AG20443 (cell line): ENCODE measurements at places on chromosomes 2 and 18.

- peak; percentile 34 for DNase-seq
Measured at GRCh38 chr2:39737661-39738060, 41.4 kb downstream of the THUMPD2 start.

DNA sequence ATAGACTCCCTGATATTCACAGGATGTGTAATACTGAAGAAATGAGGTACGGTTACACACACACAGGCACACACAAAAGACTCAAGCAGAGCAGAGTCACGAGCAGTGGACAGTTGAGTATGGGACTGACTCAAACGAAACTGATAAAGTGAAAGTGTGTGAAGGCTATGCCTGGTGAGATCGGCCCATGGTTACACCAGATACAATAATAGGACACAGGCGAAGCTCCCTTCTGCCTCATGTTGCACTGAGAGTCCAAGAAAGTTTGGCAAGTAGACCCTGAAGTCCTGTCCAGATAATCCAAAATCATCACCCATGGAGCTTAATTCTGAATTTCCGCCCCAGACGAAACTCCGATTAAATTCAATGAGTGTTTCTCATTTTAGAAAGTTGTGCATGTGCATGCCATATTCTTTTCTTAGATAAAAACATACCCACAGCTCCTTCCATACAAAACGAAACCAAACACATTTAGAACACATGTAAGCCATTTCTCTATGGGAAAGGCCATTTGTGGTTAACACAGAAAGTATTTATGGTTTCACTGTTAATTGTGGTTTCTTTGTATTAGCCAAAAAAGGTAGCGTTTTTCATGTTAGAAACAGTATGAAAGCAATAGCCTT is 567.6 kb downstream of the PLCL1 start:
- DNase-seq, result peak; percentile 55

DNA sequence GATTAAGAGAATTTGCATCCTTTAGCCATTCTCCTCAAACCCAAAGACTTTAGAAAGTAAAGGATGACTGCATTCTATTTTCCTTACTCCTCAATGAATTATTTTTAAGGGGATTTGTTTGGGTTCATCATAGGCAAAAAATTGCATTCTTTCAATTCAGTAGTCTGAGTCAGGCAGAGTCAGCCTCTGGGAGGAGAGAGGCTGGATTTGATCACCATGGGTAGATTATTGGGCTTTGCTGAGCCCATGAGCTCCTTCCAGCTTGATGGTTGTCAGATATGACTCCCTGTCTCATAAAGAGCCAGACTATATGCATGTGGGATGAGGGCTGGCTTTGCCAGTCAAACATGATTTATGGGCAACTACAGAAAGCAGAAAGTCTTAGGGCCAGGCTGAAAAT is 101.2 kb downstream of the KCNS3 start:
- peak; percentile 73 for DNase-seq

DNA sequence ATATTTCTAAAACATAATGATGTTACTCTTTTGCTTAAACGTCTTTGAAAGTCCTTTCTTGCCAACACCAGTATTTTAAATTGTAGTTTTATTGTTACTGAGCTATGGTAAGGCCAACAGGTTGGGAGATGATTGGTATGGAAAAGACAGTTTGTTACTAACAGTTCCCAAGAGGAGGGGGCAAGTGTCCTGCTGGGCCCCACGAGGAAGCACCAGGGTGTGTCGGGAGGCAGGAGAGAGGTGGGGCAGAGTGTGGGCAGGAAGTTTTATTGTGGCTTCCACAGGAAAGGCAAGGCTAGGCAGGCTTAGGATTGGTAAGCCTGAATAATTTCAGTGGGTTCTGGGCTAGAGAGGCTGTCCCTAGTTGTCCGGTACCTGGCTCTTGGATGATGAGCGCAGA is 134.3 kb downstream of the SOCS6 start:
- DNase-seq, result no peak

- DNase-seq, result no peak
Measured at GRCh38 chr2:165889798-165890197, 63.8 kb downstream of the TTC21B start.

GRCh38 chr2:53848062-53848461 is 11.7 kb downstream of the GPR75 start:
- no peak for DNase-seq

- no peak for DNase-seq
Measured at GRCh38 chr18:56615738-56616520, 22.5 kb downstream of the TXNL1 start.

- DNase-seq, result no peak
Measured at GRCh38 chr2:223486751-223487150, 115.4 kb downstream of the SCG2 start.

DNA sequence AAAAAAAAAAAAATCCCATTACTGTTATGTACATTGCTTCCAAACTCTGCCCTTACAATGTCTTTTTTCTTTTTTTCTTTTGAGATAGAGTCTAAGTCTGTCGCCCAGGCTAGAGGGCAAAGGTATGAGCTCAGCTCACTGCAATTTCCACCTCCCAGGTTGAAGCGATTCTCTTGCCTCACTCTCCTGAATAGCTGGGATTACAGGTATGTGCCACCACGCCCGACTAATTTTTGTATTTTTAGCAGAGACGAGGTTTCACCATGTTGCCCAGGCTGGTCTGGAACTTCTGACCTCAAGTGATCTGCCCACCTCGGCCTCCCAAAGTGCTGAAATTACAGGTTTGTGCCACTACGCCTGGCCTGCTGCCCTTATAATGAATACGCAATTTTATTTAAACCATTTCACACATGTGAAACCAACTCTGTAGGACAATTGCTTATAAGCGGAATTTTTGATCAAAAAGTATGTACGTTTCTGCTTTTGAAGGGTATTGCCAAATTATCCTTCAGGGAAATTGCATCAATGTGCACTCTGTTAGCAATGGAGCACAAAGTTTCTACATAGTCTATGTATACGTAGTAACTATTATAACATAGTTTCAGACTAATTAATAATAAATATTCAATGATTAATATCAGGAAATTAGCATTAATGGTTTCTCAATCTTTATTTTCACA is 55.7 kb upstream of the ACTR3 start:
- no peak for DNase-seq

GRCh38 chr2:202339071-202339870 is 36.9 kb upstream of the BMPR2 start:
- no peak for DNase-seq

GRCh38 chr2:197604117-197604860 is 71.1 kb downstream of the RFTN2 start:
- no peak for DNase-seq
